ENCODE measurements at places on chromosomes 5 and 9.

- peak; percentile 37 for DNase-seq
These were observed at the start of gene GGTA1 for GRCh38 chr9:121499427-121500164. Gene GGTA1, minus strand, starts transcription at chr9:121499844. Its CDS starts 31,922 bp downstream, at chr9:121467922.

DNA sequence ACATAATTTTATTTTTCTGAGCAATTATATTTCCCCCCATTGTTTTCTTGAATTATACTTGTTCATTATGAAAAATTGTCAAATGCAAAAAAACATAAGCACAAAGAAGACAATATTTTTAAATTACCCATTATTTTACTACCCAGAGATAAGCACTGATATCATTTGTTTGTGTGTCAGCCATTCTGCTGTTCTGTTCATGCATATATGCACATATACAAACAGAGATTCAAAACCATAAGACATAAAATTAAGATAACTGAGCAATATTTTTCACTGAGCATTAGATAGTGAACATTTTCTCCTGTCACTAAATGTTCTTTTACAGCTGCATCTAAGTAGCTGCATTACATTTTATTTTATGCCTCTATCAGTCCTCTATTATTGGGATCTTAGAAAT is 35.6 kb downstream of the PAM start:
- DNase-seq = no peak

GRCh38 chr9:130996676-130997394 is 12.1 kb upstream of the LAMC3 start:
- no peak for DNase-seq

DNA sequence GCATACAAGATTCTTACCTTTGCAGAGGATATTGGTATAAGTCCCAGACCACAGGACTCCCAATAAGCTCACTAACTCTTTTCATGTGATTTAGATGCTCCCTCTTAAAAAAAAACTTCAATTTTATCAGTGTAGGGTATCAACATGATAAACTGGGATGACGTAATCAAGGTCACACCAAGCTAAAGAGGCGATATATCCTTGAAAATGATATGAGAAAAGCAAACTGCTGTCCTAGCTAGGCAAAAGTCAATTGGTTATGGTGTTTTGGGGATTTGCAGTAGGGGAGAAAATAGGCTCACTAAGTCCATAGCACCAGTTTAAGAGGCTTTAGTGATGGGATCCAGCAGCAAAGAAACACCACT is 354.4 kb downstream of the DIRAS2 start:
- DNase-seq = no peak

DNA sequence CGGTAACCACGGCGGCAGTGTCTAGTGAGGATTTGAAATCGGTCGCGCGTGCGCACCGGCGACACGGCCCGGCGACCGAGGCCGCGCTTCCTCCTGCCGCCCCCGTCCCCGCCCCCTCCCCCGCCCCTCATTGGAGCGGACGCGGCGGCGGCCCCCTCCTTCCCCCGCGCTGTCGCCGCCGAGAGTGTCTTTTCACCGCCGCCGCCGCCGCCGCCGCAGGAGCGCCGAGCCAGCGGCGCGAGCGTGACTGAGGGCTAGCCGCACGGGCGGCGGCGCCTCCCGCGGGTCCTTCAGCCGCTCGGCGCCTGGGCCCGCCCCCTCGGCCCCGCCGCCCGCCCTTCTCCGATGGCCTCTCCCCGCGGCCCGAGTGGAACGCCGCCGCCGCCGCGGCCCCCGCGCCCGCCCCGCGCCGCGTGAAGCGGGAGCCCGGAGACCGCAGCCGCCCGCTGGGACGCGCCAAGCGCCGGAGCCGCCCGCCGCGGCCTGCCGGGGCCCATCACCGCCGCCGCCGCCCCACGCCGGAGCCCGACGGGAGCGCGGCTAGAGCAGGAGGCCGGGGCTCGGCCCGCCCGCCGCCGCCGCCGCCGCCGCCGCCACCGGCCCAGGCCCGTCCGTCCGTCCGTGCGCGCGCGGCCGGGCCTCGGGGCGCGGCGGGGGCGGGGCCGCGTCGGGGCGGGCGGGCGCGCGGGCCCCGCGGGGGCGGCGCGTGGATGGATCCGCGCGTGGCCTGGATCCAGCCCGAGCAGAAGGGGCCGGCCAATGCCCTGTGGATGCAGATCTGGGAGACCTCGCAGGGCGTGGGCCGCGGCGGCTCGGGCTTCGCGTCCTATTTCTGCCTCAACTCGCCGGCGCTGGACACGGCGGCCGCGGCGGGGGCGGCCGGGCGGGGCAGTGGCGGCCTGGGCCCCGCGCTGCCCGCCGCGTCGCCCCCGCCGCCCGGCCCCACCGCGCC is at the start of gene TENT4A:
TENT4A (plus strand) TSS at position 159 of the 952 bp plus-strand sequence; CDS start at position 711, 552 bp downstream.
- DNase-seq = peak; percentile 45

Data from activated CD4-positive, alpha-beta T cell treated with anti-CD3 and anti-CD28 coated beads for 36 hours (primary cell).